ENCODE measurements at places on chromosomes 5 and 9.

- DNase-seq, result no peak
Measured at GRCh38 chr9:589723-590122, 251.8 kb upstream of the DMRT1 start.

DNA sequence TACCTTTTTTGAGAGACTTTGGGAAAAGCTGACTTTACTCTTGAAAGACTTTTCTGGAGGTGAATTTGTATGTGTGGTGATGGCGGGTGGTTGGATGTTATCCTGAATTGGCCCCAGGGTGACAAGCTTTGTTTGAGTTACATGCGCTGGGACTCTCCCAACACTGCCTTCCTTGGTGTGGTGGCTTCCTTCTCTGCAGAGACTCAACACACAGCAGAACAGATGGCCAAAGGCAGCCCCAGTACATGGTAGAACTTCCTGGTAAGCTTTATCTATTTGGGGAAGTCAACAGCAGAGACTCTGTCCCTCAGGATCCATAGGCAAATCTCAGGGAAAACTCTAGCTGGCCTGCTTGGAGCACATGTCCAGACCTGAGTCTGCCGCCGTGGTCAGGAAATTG is 18.1 kb downstream of the C1QTNF2 start:
- DNase-seq, result no peak

GRCh38 chr9:105138306-105138801 is 106.1 kb upstream of the SLC44A1 start:
- no peak for DNase-seq

DNA sequence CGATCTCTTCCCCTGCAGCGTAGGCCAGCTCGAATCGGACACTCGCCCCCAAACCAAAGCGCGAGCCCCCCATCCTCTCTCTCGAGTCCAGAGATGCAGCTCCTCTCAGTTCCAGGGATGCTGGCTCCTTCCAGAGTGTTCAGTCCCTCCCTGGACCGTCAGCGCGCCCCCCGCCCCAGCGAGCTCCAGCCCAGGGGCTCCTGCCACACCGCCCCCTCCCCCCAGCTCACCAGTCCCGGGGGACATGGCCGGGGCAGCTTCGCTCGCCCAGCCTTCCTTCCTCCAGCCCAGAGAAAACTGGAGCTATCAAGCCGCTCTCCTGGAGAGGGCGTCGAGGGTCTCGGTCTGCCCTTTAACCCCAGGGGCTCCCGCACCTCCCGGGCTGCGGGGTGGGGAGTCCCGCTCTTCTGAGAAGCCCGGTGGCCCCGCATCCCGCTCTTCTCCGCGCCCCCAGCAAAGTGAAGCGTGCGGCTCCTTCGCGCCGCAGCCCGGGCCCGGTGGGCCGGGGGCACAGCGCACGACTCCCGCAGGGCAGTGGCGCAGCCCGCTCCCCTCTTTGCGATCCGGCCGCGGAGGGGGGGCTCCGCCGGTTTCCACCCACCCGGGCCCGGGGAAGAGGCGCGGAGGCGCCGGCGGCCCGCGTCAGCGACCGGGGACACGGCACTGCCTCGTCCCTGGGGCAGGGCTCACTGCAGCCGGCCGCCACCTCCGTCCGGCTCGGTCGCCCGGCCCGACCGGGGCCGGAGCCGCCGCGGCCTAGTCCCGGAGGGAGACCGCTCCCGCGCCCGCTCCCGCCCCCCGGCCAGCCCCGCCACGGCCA is 587 bp downstream of the MIER3 start:
- peak; percentile 15 for DNase-seq

DNA sequence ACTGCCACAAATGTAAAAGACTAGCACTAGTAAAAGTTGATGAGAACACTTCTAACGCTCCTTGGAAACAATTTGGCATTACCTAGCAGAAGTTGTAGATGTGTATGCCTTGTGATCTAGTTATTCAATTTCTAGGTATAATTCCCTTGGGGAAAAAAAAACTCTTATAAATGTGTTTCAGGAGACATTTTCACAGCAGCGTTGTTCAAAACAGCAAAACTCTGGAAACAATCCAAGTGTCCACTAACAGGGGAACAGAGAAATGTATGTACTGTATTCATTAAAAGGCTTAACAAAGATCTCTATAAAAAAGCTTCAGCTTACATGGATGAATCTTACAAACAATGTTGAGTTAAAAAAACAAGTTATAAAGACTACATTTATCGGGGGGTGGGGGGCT is 30.4 kb downstream of the NR3C1 start:
- DNase-seq, result no peak

DNA sequence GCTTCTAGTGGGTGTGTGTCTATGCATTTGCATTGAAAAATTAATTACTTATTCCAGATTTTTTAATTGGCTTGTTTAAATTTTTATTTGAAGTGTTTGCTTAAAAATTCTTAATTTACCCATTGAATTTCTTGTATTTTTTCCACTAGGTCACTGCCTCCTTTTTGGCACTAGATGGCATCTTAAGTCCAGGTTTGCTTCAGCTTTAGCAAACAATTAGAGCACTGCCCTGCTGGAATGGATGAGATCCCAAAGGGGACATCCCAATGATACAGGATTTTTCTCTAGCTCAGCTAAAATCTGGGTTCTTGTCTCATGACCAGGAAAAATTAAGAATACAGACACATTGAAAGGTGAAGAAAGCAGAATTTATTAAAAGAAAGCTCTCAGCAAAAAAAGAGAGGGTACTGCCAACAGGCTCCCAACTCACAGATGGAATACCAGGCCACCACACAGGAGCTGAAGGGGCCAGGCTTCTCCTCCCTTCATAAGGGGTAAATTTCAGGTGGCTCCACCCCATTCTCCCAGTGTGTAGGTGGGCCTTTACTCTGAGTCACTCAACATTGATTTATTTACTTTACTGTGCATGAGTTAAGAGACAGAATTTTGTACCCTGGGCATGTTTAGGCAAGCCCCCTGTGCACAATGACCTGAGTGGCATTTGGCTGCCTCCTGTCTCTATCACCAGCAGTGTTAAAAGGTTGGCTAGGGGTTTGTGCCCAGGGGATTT is 532.4 kb downstream of the ANXA1 start:
- DNase-seq, result no peak

DNA sequence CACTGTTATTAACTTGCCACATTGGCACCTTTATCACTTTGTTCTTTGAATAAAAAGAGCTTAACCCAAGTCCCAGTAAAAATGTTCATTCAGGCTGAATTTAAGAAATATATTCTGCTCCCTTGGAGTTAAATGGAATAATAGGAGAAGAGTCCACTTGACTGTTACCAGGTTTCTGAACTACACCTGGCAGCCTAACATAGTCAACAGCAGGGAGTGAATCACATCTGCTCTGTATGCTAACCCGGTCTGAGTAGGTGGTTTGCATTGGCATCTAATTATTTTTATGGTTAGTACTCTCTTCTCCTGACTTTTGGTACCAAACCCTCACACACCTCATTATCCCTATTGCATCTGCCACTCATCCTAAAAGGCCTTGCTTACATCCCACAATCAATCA is 86.7 kb downstream of the STK32A start:
- no peak for DNase-seq

GRCh38 chr5:138033386-138033808 is 518 bp upstream of the FAM13B start:
- no peak for DNase-seq

DNA sequence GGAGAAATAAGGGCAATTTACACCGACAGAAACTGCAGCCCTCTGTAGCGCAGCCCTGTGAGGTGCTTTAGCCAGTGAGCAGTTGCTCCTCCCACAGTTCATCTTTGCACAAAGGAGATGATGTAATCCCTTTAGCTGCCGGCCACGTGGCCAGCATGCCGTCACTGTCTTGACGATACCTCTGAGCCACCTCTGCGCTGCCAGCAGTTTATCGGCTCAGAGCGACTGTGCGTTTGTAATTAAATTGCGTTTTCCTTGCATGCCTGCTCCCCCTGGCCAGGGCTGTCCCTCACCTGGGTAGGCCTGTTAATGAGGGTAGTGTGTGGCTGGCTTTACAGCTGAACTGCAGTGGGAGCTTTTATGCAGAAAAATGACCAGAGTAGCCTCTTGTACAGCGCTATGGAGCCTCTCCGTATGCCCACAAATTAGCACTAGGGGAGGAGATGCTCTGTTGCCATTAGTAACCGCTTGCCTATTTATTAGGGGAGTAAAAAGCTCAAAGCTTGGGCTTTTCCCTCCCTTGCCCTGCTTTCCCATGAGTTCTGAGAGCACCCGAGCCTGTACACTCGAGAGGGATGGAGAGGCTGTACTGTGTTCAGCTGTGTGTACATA is 107.0 kb downstream of the TRIO start:
- DNase-seq, result no peak

GRCh38 chr5:53246042-53246836 is 136.7 kb upstream of the MOCS2 start:
- DNase-seq, result no peak

DNA sequence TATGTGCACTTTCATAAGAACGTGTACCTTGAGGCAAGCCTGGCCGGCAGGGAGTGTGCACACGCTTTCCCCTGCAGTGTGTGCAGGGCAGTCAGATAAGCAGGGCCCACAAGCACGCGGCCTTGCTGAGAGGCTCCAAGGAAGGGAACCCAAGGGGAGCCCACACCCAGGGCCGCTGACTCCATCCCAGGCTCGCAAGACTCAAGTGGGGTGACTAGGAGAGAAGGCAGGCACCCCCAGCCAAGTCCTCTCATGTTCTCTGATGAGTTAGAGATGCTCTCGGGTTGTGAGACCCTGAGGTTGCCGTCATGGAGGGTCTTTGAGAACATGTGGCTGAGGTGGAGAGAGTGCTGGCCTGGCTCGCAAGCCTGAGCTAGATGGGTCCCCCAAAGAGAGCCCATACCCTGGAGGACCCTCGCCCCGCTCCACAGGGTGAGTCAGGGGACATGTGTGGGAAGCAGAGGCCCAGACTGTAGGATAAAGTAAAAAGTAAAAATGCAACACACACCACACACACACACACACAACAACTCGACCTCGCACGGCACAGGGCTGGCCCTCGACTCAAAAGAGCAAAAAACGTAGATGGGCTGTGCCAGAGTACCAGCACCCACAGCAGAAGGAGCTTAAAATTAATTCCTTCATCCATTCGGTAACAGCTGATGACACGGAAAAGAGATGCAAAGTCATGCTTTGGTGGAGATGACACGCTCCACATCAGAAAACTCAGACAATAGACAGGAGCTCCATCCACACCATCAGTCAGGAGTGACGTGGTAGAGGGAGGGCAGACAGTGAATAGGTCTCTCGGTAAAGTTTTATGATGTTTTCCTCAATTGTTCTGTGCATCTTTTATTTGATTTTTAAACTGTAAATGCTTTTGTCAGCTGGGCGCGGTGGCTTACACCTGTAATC is 54.8 kb upstream of the NKD2 start:
- DNase-seq, result no peak

DNA sequence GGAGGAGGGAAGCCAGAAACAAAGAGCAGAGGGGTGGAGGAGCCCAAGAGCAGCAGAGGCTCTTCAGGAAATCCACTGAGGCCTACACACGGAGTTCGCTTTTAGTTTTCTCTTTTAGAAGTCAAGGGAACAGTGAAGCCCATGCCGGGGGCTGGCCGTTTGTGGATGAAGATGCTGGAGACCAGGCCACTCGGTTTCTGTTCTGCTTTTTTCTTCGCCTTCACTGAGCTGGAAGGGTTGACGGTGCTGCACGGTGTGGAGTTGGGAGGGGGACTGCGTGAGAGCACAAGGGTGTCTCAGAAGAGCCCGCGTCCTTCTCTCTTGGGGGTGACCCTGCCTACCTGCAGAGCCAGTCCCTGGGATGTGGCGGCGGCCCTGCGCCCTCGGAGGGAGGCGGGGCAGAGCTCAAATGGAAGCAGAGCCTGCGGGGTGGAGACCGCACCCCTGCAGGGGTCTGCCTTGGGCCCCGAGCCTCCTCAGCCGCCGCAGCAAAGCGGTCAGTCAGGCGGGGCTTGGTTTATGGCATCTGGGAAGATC is 68.5 kb upstream of the CACNA1B start:
- DNase-seq, result no peak

DNA sequence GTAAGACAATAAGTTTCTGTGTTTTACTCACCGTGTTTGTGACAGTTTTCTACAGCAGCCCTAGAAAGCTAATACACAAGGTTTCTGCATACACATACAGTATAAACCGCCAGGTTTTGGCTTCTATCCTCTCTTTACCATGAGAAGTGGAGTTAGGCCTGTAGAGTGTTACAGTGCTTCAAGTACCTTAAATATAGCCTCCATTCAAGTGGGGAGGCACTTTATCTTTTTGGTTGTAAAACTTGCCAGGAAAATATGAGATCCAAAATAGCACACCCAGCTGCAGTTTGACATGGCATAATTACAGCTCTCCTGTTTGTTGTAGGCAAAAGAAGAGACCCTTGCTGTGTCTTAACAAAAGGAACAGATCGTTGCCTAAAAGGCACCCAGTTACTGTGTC is 90.3 kb upstream of the PTPN3 start:
- DNase-seq, result no peak

GRCh38 chr9:7523426-7524043 is 276.0 kb downstream of the DMAC1 start:
- DNase-seq, result no peak

- DNase-seq, result no peak
Measured at GRCh38 chr5:174111287-174111973, 65.9 kb downstream of the NSG2 start.

DNA sequence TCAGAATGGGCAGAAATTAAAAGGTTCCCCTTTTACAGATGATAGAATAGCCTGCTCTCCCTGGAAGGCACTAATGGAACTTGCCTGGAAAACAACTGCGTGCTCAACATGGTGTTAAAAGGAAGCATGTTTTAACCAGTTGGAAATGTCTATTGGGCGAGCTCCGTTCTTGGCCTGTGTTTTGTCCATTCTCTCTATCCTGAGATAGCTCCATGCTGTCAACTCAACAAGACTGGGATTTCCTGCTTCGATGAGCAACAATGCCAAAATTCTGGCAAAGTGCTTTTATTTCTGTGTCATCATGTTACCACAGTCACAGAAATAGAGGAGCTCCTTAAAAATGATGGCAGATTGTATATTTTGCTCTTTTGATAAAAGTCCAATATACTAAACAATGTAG is 198.3 kb downstream of the PLK2 start:
- DNase-seq, result no peak

DNA sequence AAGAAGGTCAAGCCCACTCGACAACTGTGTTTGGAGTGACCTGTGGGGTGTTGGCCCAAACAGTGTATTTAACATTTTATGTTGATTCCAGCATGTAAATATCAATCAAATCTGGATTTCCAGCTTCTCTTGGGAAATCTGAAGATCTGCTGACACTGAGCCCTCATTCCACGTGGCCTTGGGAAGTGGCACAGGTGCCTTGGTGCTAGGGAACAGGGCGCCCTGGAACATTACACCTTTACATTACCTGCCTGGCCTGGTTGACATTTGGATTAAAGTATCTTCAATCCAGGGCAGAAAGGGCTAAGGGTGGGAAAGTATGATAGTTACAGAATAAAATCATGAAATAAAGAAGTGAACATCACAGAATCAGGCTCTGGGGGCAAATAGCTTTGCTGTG is 84.9 kb upstream of the CTSL start:
- no peak for DNase-seq

Data from CD4-positive, alpha-beta T cell treated with Interleukin-17A for 1 hour (primary cell).